ENCODE measurements at places on chromosomes 6 and 20. TPM values are rescaled to one million over a fixed set of nuclear protein-coding genes. Genes with fewer than 3 reads are reported as not detected.

DNA sequence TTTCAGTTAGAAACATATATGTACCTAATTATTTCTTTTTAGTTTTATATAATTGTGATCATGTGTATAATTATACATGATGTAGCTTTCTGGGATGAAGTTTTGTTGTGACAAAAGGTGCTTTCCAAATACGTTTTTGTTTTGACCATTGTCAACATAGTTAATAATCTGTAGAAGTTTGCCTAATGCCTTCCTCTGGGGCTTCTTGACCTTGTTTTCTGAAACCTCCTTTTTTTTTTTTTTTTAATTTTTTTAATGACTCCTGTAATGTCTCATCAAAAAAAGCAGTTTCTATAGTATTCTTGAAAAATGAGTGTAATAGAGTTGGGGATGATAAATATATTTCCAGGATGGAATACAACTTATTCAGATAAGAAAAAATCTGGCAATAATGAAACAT, 434.7 kb upstream of the SOX4 start:
- no peaks in the 10 kb centered on the region for H3K36me3 ChIP-seq
- H3K4me3 ChIP-seq: no peak overlapping the region
- H3K27ac ChIP-seq: no peak overlapping the region

DNA sequence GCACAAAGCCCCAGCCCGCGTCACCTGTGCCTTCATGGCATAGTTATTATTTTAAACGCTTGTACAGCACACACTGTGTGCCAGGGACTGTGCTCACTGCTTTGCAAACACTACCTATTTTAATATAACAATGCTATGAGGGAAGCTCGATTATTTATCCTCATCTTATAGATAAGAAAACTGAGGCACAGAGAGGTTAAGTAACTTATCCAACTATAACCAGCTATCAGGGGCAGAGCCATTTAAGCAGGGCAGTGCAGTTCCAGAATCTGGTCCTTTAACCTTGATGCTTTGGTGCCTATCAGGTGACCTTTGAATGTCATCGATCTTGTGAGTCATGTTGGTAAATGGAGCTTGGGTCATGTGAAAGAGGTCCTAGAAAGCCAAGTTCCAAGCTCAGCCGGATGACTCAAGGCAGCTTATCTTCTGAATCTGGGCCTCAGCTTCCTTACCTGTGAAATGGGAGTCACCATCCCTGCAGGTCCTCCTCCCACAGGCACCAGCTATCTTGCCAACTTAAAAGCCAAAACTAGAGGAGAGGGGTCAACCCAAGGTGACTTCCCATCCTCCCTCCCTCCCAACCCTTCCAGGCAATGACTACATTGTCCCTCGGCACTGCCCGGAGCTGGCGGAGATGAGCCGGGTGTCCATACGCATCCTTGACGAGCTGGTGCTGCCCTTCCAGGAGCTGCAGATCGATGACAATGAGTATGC, 56.4 kb upstream of the TTPAL start:
- H3K27me3 ChIP-seq: no peaks in the 10 kb centered on the region
- H3K27ac ChIP-seq: no peak overlapping the region
- no peak overlapping the region for H3K4me3 ChIP-seq

- H3K36me3 ChIP-seq: no peaks in the 10 kb centered on the region
- H3K27ac ChIP-seq: no peak overlapping the region
- no peaks in the 10 kb centered on the region for H3K27me3 ChIP-seq
Observed at GRCh38 chr6:52352239-52353018, 9.5 kb upstream of the PAQR8 start.

DNA sequence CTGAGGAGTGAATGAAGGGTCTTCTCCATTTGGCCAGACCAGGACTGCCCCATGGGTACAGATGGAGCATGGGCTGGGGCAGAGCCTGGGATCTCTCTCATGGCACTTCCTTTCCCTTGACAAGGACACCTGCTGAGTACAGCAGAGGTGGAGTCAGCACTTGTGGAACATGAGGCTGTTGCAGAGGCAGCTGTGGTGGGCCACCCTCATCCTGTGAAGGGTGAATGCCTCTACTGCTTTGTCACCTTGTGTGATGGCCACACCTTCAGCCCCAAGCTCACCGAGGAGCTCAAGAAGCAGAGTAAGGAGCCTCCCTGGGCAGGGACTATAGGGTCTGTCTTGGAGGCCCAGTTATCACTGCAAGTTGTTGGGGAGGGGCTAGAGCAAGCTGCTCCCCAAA, 29.6 kb downstream of the GSS start:
- peaks cover 27% of the 10 kb centered on the region for H3K36me3 ChIP-seq
- no peak overlapping the region for H3K4me3 ChIP-seq
- H3K27me3 ChIP-seq: no peaks in the 10 kb centered on the region
- H3K27ac ChIP-seq: no peak overlapping the region
- no peaks in the 10 kb centered on the region for H3K4me1 ChIP-seq
- DNase-seq: no peak

GRCh38 chr6:137743493-137743892, 123.6 kb upstream of the TNFAIP3 start:
- H3K36me3 ChIP-seq: no peaks in the 10 kb centered on the region
- no peak overlapping the region for H3K4me3 ChIP-seq
- no peaks in the 10 kb centered on the region for H3K4me1 ChIP-seq

DNA sequence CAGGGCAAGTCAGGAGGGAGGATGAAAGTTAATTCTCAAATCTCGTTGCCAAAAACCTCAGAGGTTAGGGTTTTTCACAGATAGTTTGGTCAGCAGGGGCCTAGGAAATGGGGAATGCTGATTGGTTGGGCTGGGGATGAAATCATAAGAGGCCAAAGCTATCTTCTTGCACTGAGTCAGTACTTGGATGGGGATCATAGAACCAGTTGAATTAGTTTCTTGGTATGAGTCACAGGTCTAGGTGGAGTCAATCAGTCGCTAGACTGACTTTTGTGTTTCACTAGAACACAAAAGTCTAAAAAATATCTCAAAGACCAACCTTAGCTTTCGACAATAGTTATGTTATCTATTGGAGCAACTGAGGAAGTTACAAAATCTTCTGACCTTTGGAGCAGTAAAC, 368.5 kb downstream of the TBC1D32 start:
- DNase-seq: no peak
- H3K4me1 ChIP-seq: no peaks in the 10 kb centered on the region
- no peaks in the 10 kb centered on the region for H3K27me3 ChIP-seq
- H3K4me3 ChIP-seq: no peak overlapping the region

GRCh38 chr20:17809362-17810061, 109.7 kb downstream of the BANF2 start:
- no peaks in the 10 kb centered on the region for H3K4me1 ChIP-seq
- no peak for DNase-seq
- no peak overlapping the region for H3K4me3 ChIP-seq
- H3K27me3 ChIP-seq: no peaks in the 10 kb centered on the region

DNA sequence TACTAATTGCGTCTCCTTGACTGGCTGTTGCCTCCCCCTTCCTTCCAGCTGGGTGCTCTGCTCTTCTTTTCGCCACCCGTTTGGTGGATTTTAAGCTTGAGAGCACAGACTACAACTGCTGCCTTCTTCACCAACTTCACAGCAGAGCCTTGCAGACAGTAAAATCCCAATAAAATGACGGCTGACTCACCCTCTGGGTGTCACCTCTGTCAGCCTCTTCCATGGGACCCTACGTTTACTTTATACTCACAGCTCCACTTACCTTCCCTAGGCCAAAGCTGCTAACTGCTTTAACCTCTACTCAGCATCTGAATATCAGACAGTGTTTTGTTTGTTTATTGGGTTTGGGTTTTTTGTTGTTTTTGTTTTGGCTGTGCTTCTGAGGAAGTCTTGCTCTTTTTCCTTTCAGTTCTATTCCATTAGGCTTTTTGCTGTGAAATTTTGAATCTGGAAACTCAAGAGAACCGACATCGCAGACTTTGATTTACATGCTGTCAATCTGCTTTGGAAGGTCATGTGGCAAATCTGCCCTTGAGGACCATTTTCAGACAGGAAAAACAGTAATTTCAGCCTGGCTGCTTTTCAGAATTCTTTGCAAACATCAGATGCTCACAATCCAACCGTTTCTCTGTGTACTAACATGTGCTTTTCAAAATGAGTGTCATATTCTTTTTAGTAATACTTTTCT, 2.4 kb downstream of the AGPAT4 start:
- peak overlapping the region; percentile 85 for H3K4me3 ChIP-seq
- no peaks in the 10 kb centered on the region for H3K27me3 ChIP-seq
- H3K36me3 ChIP-seq: peaks cover 30% of the 10 kb centered on the region
- H3K27ac ChIP-seq: no peak overlapping the region
- peaks cover 4% of the 10 kb centered on the region for H3K4me1 ChIP-seq
- no peak for DNase-seq

VNN1 gene
- not detected for total RNA-seq

TRIM31 gene
- total RNA-seq: not detected

ZSWIM1 gene
- total RNA-seq: 8.0 TPM

TAGAP gene
- total RNA-seq: 0.32 TPM

All from endodermal cell (in vitro differentiated cells).